HT1080 (cell line): ENCODE measurements at places on chromosomes 2 and 18. TPM values are rescaled to one million over a fixed set of nuclear protein-coding genes. Genes with fewer than 3 reads are reported as not detected.

The HSBP1L1 gene
- total RNA-seq, result not detected in 2 replicates

DNA sequence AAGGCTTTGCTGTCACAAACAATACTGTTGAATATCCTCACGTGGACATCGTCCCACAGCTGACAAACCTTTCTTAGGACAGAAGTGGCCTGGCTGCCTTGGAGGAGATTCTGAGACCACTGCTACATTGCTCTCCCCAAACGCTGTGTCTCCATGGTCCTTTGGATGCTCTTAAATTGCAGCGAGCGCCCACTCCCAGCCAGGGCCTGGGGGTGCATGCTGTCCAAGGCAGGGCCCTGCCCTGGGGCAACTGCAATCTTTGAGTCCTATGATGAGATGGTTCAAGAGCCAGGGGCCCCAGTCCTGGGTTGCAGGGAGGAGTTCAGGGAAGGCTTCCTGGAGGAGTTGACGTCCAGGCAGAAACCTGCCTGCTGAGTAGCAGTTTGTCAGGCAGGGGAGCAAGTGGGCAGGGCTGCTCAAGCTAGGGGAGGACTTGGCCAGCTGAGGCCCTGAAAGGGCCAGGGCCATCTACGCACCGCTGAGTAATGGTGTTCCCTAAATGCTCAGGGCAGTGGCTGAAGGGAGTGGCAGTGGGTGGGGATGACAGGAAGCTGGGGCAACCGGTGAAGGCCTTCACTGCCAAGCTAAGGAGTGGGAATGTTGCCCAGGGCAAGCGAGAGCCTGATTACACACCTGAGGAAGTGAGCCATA lies 10.8 kb upstream of the SDC1 start:
- peak; percentile 47 for DNase-seq

The RNF144A gene
- total RNA-seq, result 30.0 and 30.3 TPM in 2 replicates

The TXNDC2 gene
- 0.11 TPM in 1 of 2 replicates, not detected in the other for total RNA-seq

DNA sequence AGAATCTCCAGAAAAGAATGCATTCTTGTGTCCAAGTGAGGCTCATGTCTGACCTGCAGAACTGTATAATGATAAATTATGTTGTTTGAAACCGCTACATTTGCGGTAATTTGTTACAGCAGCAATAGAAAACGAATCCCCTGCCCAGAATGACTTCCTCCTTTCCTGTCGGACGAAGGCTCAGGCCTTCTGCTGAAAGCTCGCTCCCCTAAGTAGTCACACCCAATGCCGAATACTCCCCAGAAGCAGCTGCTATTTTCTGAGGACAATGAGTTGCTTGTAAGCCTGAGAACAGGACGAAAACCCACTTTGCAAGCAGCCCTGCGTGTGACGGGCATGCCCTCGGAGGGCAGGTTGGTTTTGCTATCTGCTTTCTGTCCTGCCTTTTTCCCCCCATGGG lies 27.7 kb upstream of the PTPN4 start:
- DNase-seq, result no peak

The CXCR2 gene
- 0.10 and 0.50 TPM in 2 replicates for total RNA-seq

The ACMSD gene
- total RNA-seq, result not detected in 2 replicates

GRCh38 chr2:72759755-72760154 lies 66.1 kb downstream of the EXOC6B start:
- no peak for DNase-seq

DNA sequence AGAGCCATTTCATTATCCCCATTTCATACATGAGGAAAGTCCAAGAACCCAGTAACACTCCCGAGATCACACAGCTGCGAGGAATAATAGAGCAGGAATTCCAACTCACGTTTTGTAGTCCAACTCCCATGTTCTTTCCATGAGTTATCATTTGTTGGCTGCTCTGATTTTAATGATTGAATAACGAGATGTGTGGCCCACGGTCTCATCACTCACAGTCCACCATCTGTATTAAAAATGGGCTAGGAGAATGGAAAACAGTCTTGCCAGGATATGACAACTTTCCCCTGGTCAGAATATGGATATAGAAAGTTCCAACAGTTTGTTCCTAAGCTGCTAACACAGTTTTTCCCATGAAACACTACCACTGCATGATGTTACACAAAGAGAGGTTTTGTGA lies 147.5 kb downstream of the METTL4 start:
- DNase-seq, result no peak

DNA sequence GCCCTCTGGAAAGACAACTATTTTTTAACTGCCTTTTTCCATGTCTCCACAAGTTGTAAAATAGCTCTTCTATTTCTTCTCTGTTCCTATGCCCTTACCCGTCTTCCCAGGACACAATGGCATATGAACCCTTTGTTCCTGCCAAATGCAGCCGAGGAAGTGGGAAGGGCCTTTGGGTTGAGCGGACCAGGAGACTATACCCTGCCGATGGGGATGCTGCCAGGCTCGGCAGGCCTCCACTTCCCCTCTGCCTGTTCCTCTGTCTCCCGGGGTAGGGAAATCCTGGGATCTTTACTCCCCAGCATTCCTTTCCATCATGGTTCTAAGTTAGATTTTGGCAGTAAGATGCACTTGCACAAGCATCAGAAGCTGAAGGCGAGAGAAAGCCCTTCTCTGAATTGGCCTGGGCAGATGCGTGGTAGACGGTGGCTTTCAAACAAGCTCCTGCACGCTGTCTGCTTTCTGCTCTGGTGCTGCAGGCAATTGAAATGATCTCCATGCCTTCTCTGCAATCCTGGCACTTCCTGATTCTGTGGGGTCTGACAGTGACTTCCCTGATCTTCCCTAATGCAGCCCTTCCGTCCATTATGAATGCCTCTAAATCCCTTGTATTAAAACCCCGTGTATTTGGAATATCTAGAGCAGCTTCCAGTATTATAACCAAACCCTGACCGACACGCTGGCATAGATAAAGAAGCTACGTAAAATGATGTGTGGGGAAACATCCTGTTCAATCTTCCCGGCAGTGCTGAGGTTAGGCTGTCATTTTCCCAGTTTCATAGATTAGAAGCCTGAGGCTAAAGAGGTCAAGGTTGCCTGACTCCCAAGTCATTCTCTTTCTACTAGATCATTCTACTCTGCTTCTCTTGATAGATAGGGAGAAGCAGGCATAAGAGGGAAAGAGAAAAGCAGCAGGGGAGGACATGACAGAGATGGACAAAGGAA lies 69.8 kb downstream of the MCFD2 start:
- DNase-seq, result no peak

DNA sequence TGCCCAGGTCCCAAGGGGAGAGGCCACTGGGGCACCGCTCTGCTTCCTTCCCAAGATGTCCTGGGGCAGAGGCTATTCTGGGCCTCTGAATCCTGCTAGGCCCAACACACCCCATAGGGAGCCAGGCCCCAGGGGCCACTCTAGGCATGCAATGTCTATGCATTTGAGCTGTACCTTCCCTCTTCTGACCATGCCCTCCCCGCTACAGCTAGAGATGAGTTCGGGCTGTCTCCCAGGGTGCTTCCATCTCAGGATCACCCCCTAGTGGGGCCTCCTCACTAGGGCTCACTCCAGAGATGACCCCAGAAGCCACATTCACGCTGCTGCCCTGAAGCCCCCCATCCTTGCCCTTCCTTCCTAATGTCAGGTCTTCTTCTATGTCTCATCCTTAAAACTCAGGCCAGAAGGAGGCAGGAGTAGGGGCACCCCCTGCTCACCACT lies 54.4 kb downstream of the TNS1 start:
- DNase-seq, result no peak

DNA sequence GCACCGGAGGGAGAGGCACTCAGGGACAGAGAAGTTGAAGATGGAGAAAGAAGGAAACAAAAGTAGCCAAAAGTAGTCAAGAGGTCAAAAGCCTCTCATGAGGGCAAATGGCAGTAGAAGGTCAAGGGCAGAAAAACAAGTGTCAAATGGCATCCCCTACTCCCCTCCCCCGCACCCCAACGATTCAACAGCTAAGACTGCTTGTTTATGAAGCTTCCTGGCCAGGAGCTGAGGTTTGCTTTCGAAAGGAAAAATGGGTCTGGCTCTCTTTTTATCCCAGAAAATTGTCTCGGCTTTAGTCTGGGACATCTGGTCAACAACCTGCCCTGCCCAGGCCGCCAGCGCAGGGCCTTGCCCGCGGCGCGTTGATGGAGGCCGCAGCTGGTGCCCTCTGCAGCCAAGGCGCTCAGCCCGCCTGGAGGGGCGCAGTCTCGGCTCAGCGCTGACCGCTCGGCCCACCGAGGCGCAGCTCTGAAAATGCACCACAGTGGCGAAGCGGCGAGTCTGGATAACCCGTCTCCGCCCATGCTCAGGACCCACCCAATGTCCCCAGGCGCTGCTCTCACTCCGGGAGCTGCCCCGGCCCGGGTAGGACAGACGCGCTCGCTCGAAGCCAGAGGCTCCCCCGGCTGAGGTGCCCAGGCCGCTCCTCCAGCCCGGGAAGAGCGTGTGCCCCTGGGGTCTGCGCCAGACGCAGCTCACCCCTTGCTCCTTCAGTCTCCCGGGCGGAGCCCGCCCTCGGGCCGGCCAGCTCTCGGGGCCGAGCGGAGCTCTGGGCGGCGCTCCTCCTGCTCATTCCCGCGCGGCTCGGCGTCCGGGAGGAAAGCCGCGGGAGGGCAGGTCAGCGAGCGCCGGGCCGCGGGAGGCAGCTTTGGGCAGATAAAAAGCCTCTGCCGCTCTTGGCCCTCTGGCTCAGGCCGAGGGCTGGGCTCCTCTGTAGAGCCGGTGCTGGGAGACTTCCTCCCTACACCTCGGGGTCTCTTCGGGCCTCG lies 1.8 kb upstream of the TBR1 start:
- DNase-seq, result no peak

DNA sequence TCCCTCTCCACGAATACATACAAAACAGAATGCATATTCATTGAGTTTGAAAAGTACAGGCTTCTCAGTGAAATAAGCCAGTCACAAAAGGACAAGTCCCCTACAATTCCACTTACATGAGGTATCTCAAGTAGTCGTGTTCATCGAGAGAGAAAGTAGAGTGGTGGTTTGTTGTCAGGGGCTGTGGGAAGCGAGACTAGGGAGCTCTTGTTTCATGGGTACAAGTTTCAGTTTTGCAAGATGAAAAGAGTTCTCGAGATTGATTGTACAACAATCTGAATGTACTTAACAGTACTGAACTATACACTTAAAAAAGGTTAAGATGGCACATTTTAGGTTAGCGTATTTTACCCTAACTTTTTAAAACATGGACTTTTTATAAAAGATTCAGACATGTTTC lies 71.5 kb upstream of the TTC39C start:
- DNase-seq, result no peak
